Forelimb muscle (tissue), 1 donor: ENCODE measurements at places on chromosomes 3 and 15. TPM values are rescaled to one million over a fixed set of nuclear protein-coding genes. Genes with fewer than 3 reads are reported as not detected.

Gene STAB1
- polyA plus RNA-seq = 37.3 TPM

Gene PAK6
- polyA plus RNA-seq = 0.83 TPM

Gene PLCH1
- 0.32 TPM for polyA plus RNA-seq

Gene SLC7A14
- 0.23 TPM for polyA plus RNA-seq

Gene TTC23
- polyA plus RNA-seq = 19.3 TPM

Gene CRYGS
- 3.5 TPM for polyA plus RNA-seq

Gene KLF15
- 1.7 TPM for polyA plus RNA-seq

Gene C3orf85
- polyA plus RNA-seq = not detected

Gene PIERCE2
- polyA plus RNA-seq = 1.1 TPM

Gene ITIH1
- polyA plus RNA-seq = not detected

Gene C3orf22
- not detected for polyA plus RNA-seq

Gene CFAP100
- polyA plus RNA-seq = 0.94 TPM

Gene SYNPR
- not detected for polyA plus RNA-seq

Gene LRRC2
- 5.2 TPM for polyA plus RNA-seq

Gene GRAMD1C
- 2.7 TPM for polyA plus RNA-seq

Gene GDPGP1
- 2.4 TPM for polyA plus RNA-seq

Gene ZNF662
- polyA plus RNA-seq = 19.5 TPM

Gene INKA1
- polyA plus RNA-seq = 6.8 TPM

Gene ZSCAN29
- 14.4 TPM for polyA plus RNA-seq

Gene PCOLCE2
- 1.2 TPM for polyA plus RNA-seq
